Activated T-cell treated with anti-CD3 and anti-CD28 coated beads for 1 hour (primary cell): ENCODE measurements at places on chromosomes 3 and 15.

DNA sequence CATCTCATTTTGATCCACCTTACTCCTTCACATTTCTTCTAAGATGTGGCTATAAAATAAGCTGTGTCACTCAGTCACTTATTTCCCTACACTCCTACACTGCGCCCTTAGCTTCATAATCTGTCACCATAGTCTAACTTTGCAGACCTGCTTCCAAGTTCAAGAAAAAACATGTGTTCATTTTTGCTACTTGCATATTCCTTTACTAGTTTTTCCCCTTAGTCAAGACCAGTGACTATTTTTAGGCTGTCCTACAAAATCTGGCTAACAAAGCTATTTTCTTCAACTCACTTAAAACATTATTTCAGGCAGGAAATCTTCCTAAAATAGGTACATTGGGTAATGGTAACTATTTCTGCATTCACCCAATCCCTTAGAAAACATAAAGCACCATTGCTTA is 272.5 kb downstream of the TBC1D5 start:
- no peak for DNase-seq

DNA sequence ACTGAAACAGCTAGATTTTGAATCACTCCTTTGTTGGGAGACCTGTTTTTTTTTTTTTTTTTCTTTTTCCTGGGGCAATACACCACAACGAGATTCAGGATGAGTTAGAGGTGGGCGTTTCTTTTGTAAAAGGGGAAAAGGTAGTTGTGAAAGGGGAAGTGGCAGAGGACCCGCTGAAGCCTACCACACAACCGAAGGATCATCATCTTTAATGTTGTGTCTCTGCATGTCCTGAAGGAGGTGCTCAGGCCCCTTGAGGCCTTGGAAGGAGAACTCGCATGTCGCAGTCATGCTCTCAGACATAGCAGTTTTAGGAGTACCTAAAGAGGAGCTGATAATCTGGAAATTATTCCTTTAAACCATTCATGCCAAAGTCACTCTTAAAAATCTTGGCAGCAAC is 137.9 kb upstream of the LRIG1 start:
- DNase-seq: no peak

- no peak for DNase-seq
Measured at GRCh38 chr3:72411126-72411525, 437.1 kb downstream of the SHQ1 start.

DNA sequence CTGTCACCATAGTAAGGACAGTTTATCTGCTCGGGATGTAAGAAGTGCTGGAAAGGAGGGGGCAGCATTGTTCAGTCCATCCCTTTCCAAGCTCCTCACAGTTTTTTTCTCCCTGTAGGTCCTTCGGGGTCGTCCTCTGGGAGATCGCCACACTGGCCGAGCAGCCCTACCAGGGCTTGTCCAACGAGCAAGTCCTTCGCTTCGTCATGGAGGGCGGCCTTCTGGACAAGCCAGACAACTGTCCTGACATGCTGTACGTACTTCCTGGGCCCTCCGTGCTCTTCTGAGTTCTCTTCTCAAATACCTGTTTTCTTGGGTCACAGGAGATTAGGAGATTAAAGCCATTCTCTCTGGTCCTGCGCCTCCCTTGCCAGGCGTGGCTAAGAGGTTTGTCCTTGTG is 59.1 kb downstream of the PGPEP1L start:
- DNase-seq: no peak

- no peak for DNase-seq
Measured at GRCh38 chr3:108509263-108509662, 1.1 kb downstream of the MYH15 start.
